T-cell (primary cell): ENCODE measurements at places on chromosomes 11 and 22. TPM values are rescaled to one million over a fixed set of nuclear protein-coding genes. Genes with fewer than 3 reads are reported as not detected.

DNA sequence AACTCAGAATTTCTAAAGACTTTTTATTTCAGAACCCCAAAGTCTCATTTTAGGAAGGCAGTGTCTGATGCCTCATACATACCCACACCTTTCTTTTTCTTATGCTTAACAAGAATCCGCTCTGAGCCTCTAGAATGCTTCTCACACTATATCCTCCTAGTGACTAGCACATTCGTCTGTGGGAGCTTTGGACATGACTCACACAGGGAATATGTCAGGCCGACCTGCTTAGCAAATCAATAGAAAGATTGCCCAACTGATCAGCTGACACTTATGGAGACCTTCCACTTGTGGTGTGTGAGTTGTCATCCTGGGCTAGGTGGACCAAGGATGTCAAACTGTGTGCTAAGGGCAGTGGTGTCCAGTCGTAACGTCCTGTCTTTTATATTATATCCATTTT, 129.9 kb upstream of the TTC12 start:
- peaks cover 2% of the 10 kb centered on the region for H3K27me3 ChIP-seq
- DNase-seq: no peak
- H3K27ac ChIP-seq: no peak overlapping the region
- H3K36me3 ChIP-seq: no peaks in the 10 kb centered on the region
- no peak overlapping the region for H3K4me3 ChIP-seq

DNA sequence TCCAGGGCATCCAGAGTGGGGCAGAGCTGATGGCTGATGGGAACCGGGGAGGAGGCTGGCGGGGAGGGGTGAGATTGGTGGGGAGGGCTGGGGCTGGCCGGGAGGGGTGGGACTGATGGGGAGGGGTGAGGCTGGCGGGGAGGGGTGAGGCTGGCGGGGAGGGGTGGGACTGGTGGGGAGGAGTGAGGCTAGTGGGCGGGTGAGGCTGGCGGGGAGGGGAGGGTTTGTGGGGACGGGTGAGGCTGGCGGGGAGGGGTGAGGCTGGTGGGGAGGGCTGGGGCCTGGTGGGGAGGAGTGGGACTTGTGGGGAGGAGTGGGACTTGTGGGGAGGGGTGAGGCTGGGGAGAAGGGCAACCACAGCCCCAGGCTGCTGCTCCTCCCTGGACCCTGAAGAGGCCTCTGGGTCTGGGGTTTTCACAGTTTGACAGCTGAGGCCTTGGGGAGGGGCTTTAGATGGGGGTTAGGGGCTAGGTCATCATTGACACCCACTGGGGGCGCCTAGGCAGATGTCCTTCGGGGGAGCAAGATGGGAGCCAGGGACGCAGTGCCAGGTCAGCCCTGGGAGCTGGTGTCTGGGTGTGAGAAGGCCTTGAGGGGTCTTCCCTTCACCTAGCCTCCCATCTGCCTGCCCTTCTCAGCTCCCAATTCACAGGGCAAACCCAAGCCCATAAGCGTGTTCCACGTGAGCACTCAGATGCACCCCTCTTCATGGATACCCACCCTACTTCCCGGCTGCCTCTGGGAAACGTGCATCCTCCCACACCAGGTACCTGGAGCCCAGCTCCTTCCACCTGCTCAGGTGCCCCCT, 26.7 kb downstream of the PARVG start:
- H3K27ac ChIP-seq: no peak overlapping the region
- H3K4me1 ChIP-seq: no peaks in the 10 kb centered on the region
- H3K36me3 ChIP-seq: peaks cover 7% of the 10 kb centered on the region

GRCh38 chr11:134233729-134234179, 9.3 kb downstream of the VPS26B start:
- H3K4me3 ChIP-seq: no peak overlapping the region
- H3K4me1 ChIP-seq: peaks cover 44% of the 10 kb centered on the region
- H3K27me3 ChIP-seq: no peaks in the 10 kb centered on the region
- no peak overlapping the region for H3K27ac ChIP-seq
- DNase-seq: no peak

GRCh38 chr22:42025421-42025820, 26.8 kb downstream of the WBP2NL start:
- peaks cover 7% of the 10 kb centered on the region for H3K4me1 ChIP-seq
- no peaks in the 10 kb centered on the region for H3K27me3 ChIP-seq
- no peaks in the 10 kb centered on the region for H3K36me3 ChIP-seq
- no peak overlapping the region for H3K4me3 ChIP-seq

GRCh38 chr11:35794333-35794732, 131.8 kb downstream of the TRIM44 start:
- H3K36me3 ChIP-seq: peaks cover 2% of the 10 kb centered on the region
- H3K4me1 ChIP-seq: no peaks in the 10 kb centered on the region
- DNase-seq: no peak
- H3K27me3 ChIP-seq: no peaks in the 10 kb centered on the region
- no peak overlapping the region for H3K27ac ChIP-seq
- no peak overlapping the region for H3K4me3 ChIP-seq

The OR5B3 gene
- total RNA-seq: not detected

GRCh38 chr11:15965562-15966250, 390.6 kb downstream of the SOX6 start:
- no peaks in the 10 kb centered on the region for H3K27me3 ChIP-seq
- H3K27ac ChIP-seq: no peak overlapping the region
- H3K4me1 ChIP-seq: no peaks in the 10 kb centered on the region
- no peak for DNase-seq
- H3K4me3 ChIP-seq: no peak overlapping the region

- H3K4me3 ChIP-seq: no peak overlapping the region
- no peaks in the 10 kb centered on the region for H3K27me3 ChIP-seq
- no peak overlapping the region for H3K27ac ChIP-seq
Measured at GRCh38 chr11:101727451-101727850, 143.6 kb upstream of the TRPC6 start.

GRCh38 chr11:134441706-134442105, 29.7 kb upstream of the B3GAT1 start:
- no peak overlapping the region for H3K4me3 ChIP-seq

The WNT11 gene
- total RNA-seq: 1.3 TPM

GRCh38 chr22:35539910-35540594, 579 bp upstream of the RASD2 start:
- peak overlapping the region; percentile 62 for H3K4me3 ChIP-seq
- no peaks in the 10 kb centered on the region for H3K36me3 ChIP-seq
- peak; percentile 47 for DNase-seq
- no peak overlapping the region for H3K27ac ChIP-seq
- H3K27me3 ChIP-seq: no peaks in the 10 kb centered on the region

DNA sequence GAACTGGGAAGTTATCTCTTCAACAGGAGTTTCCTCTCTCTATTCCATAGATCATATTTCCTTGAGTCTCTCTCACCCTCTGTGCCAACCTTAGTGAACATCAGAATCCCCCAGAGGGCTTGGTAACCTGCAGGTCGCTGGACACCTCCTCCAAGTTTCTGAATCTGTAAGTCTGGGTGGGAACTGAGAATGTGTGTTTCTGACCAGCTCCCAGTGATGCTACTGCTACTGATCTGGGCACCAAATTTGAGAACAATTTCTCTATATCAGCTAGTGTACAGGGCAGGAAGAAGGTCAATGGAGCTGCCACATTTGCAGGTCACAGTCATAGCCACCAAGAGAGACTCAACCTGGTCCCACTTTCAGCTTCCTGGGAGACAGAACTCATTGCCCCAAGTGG, 62.9 kb downstream of the RCN1 start:
- no peak overlapping the region for H3K4me3 ChIP-seq
- H3K27ac ChIP-seq: no peak overlapping the region
- no peaks in the 10 kb centered on the region for H3K36me3 ChIP-seq
- no peak for DNase-seq

GRCh38 chr11:57085611-57086010, 96.1 kb upstream of the LRRC55 start:
- no peak overlapping the region for H3K27ac ChIP-seq
- H3K36me3 ChIP-seq: no peaks in the 10 kb centered on the region
- no peak overlapping the region for H3K4me3 ChIP-seq
- H3K27me3 ChIP-seq: no peaks in the 10 kb centered on the region

DNA sequence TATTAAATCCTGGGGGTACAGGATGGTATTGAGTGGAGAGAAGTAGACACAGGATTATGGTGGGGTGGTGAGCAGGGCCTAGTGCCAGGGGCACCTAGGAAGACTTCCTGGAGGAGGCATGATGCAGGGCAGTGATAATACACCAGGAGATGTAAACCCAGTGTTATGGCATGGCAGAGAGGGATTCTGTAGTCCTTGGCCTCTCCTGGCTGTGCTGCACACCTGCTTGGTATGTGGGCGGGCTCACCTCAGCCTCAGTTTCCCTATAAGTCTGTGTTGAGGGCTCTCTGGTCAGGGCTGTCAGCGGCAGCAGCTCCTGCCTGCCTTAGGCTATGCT, 2.2 kb downstream of the PDXP start:
- peaks cover 4% of the 10 kb centered on the region for H3K36me3 ChIP-seq
- H3K4me1 ChIP-seq: peaks cover 38% of the 10 kb centered on the region
- no peak for DNase-seq
